ENCODE measurements at places on chromosomes 4 and X. TPM values are rescaled to one million over a fixed set of nuclear protein-coding genes. Genes with fewer than 3 reads are reported as not detected.

ZFP42 gene
- not detected for polyA plus RNA-seq

VGLL1 gene
- polyA plus RNA-seq, result not detected

DNA sequence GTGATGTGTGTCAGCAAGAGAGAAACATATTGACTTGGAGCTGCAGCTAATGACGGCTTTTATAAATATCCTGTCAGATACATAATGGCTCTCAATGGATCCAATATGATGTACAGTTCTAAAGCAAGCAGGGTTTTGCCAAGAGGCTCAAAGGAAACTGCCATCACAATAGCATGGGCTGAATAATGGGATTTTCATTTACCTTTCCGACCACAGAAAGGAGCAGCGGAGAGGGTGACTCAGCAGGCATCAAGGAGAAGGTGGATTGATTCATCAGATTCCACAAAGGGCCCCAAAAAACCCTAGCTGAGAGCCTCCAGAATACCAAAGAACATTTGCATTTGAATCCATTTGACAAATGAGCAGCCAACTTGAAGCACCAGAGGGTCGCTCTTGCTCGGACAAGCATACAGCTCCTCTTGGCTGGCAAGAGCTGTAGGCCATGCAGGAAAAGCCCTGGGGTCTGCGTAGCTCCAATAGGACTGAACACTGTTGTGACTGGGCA is 355.7 kb upstream of the NOCT start:
- no peak for DNase-seq

DNA sequence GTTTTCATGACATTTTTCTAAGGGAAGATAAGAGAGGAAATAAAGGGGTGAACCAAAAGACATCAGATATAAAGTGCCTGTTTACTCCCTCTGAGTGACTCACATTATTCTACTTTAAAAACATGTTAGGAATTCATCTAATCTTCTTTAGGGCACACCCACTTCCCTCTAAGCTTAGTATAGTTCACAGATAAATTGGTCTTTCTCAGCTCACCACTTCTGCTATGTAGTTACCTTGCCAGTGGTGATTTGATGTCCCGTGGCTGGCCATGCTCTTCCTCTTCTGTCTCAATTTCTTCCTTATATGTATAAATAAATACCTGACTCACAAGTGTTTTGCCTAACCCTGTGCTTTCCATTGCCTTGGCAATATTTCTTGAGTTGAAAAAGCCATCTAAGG is 96.8 kb downstream of the PDLIM5 start:
- DNase-seq, result no peak

DNA sequence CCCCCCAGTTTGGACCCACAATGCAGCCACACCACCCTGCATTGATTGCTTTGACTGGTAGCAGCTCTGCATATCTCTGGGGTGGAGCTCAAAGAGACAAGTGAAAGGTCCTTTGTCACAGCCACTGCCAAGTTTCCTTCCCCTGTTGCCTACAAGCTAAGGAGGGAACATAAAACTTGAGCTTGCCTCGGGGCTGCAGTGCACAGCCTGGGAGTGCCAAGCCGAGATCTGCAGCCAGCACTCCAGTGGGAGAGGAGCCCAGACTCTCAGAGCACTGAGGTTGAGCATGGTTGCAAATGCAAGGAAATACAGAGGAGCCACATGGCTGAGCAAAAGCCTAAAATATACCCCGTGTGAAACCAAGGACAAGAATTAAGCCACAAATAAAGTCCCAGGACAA is 142.2 kb downstream of the DKK2 start:
- DNase-seq, result no peak

Measured in muscle of back (tissue), 13 donors.